ENCODE measurements at places on chromosomes 13 and 19.
A peak's percentile ranks its signal among the peaks of the same experiment; 100 is the strongest.

GRCh38 chr13:51519771-51520216, 64.5 kb upstream of the WDFY2 start:
- DNase-seq: no peak

- DNase-seq: no peak
Observed at GRCh38 chr19:55437410-55437809, 5.7 kb downstream of the SHISA7 start.

- peak; percentile 84 for DNase-seq
Observed at GRCh38 chr19:48332662-48333466, 7.5 kb downstream of the EMP3 start.

DNA sequence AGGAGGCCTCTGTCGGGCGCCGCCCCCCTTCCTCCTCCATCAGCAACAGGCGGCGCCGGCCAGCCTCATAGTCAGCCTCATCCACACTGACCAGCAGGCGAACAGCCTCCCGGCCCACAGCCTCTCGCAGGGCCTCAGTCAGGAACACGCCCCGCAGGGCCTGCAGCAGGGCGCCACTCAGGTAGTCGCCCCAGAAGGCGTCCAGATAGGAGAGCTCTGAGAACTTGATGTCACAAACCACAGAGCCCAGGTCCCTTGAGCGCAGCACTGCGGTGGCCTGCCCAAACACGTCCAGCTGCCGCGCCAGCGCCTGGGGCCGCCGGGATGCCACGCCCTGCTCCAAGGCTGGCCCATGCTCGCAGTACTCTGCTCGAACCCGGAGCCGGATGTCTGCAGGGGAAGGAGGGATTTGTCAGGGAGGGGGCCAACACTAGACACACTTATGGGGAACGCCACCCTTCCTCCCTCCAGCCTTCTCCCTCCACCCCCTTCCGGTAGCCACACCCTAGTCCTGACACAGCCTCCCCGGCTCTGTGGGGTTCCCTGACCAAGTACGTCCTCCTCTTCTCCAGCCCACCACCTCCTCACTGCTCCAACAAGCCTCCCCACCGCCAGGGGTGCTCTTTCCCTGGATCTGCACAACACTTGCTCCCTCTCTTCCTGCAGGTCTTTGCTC, 17.9 kb downstream of the DEDD2 start:
- DNase-seq: peak; percentile 35

DNA sequence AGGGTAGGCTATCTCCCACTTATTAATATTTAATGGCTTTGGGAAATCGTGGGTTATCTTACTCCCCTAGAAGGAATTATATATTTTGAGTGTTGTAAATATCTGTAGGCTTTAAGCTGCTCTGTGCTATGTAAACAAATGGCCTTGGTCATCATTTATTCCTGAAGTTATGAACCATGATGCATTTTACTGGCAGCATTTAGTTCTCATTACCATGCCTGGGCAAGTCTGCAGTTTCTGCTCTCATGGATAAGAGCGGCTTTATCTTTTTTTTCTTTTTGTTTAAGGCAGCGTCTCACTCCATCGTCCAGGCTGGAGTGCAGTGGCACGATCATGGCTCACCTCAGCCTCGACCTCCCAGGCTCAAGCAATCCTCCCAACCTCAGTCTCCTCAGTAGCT, 156.1 kb downstream of the IRS2 start:
- no peak for DNase-seq

GRCh38 chr13:38398711-38399493, 49.3 kb downstream of the UFM1 start:
- DNase-seq: no peak

- no peak for DNase-seq
Observed at GRCh38 chr19:18972301-18972811, 31.3 kb upstream of the HOMER3 start.

- DNase-seq: no peak
Observed at GRCh38 chr19:4597278-4597974, 37.9 kb upstream of the SEMA6B start.

DNA sequence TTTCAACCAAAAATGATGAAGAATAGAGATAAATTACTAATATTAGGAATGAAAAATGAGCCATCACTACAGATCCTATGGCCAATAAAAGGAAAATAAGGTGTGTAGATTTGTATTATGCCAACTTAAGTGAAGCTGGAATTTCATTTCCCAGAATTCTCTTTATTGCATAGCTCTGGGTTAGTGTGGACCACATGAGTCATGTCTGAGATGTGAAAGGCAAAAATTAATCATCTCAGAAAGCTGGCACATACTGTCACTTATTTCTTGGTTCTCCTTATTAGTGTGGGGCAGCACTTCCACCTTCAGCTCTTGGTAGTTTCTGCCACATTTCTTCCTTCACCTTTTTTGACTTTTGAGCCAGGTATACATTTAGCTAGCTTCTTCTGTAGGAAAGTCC, 82.6 kb downstream of the KATNAL1 start:
- DNase-seq: no peak

GRCh38 chr19:35740108-35740422, 2.2 kb downstream of the IGFLR1 start:
- no peak for DNase-seq

DNA sequence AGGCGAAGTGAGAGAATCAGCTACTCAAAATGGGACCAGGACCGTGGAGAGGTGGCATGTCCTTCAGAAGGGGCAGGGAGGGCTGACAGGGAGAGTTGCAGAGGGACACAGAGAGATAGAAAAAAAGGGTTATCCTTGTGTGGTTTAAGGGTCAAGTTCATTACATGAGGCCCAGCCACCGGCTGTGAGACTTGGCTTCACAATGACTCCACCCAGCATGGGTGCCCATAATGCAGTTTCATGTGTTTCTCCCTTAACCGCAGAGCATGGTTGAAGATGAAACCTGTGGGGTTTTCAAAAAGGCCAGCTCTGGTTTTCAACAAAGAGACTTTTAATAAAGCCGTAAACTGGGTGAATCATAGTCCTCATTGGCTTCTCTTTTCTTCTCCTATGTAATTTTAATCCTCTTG, 164.6 kb downstream of the KLF5 start:
- no peak for DNase-seq

GRCh38 chr19:45473682-45474605, 6.1 kb downstream of the FOSB start:
- no peak for DNase-seq
